GDM1 (cell line): ENCODE measurements at places on chromosomes 7 and 10.

DNA sequence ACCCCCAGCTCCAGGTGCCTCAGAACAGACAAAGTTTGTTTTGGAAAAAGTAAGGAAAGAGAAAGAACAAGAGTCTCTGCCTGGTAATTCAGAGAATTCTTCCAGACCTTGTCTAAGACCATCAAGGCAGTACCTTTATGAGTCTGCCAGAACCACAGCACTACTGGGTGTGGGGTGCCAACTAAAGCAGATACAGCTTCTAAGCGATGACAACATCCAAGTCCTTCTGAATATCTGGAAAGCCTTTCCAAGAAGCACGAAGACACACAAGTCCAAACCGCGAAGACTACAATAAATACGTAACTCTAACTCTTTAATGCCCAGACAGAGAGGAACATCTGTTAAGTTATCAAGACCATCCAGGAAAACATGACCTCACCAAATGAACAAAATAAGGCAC, 94.3 kb downstream of the SIRT1 start:
- DNase-seq: no peak

DNA sequence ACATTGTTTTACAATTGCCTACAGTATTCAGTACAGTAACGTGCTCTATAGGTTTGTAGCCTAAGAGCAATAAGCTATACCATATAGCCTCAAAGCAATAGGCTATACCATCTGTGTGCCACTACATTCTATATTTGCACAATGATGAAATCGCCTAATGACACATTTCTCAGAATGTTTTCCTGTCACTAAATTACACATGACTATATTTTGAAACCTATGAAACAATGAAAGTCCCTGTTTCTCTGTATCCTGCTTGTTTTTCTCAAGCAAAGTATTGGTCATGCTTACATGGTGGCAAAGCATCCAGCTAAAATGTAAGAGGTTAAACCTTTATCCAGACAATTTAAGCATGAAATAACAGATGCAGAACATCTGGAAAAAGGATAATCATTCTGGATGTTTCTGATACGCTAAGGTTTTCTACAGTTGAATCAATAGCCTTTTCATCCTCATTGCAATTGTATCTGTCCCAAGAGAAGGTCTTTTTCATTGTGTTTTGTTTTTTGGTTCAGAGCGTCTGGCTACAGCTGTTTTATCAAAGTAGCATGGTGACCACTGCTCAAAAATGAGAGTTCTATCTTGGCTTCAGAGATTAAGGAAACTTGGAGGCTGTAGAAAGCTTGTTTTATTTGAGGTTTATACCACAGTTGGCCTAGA, 81.7 kb downstream of the CSTF2T start:
- no peak for DNase-seq

DNA sequence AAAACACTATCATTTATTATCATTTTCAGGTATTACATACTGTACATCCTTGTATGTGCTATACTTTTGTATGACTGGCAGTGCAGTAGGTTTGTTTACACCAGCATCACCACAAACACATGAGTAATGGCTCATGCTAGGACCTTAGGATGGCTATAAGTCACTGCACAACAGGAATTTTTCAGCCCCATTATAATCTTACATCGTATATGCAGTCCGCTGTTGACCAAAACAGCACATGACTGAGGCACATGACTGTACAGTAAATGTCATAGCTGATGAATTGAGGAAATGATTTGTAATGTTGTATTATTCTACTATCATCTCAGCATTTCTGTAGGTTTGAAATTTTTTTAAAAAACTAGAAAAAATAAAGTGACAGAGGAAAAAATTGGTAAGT, 38.6 kb downstream of the BPGM start:
- DNase-seq: no peak

- no peak for DNase-seq
Observed at GRCh38 chr10:121543545-121543944, 54.7 kb downstream of the FGFR2 start.

GRCh38 chr10:123139521-123140163, 3.9 kb downstream of the HMX3 start:
- DNase-seq: no peak

GRCh38 chr7:22445853-22446252, 54.1 kb downstream of the STEAP1B start:
- no peak for DNase-seq

DNA sequence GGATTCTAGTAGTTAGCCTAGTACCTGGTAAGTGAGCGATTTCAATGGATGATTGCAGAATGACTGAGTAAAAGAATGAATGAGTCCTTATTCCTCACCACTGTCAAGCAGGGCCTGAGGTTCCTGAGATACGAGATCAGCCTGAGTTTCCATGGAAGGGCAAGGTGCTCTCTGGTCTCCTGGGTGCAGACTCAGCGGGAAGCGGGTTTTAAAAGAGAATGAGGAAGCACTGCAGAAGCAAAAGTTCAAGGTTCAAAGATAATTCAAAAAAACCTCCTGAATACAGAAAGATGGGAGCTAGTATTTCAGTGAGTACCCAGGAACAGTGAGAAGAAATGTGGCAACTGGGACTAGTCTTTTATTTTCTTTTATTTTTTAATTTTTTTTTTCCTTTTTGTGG, 4.3 kb downstream of the ZNF3 start:
- DNase-seq: no peak

DNA sequence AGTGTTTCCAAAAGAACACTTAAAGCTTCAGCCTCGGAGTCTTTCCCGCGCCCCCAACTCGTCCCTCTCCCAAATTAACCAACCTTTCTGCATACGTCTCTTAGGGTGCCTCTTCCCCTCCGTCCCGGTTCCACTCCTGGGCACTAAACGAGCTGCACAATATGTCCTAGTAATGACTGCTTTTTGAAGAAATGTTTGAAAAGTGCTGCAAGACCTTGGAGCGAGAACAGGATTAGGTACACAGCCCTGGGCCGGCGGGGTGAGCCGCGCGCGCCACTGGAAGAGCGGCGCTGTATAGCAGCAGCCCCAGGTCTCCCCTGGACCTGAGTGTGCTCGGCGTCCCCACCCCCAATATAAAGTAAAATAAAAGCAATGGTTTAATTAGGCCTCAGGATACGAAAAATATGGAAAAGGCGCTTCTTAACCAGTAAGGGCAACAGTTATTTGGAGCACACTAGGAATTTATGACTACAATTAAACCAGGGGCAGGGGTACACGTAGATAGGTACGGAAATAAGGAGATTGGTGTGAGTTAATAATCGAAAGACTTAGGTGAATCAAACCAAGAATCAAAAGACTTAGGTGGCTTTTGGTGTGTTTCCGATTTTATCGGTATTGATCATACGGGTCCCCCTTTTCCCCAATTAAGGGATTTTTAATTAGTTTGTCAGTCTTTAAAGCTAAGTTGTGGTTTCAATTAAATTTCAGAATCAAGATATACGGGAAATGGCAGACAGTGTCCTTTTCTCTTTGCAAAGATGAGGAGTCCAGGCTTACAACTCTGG, 1.9 kb downstream of the TET1 start:
- DNase-seq: no peak

DNA sequence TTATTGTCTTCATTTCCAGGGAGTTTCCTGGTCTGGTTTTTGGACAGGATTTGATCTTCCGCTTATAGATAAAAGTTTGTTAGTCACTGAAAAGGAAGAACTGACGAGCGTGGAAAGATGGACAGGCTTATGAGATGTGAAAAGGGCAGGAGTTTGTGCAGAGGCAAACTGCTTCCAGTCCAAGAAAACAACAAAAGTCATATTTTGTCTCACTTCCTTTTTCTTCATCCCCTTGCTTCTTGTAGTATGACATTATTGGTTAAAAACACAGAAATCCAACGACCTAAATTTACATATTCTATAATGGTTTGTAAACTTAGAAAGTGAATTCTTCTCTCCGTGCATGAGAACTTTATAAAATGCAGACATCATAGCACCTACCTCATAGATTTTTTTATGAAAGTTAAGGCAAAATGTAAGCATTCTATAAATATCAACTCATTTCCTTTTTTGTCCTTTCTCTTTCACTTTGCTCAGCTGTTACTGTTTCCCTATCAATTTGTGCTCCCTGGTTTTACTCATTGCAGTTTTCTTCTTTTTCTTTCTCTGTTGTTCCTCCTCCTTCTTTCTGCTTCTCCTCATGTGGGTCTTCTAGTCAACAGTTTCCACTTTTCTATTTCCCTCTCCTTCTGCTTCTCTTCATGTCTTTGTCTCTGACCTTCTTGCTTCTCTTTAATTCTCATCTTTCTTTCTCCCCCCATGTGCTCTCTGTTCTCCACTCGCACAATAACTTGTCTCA, 370.2 kb downstream of the ARL4A start:
- peak; percentile 2 for DNase-seq

DNA sequence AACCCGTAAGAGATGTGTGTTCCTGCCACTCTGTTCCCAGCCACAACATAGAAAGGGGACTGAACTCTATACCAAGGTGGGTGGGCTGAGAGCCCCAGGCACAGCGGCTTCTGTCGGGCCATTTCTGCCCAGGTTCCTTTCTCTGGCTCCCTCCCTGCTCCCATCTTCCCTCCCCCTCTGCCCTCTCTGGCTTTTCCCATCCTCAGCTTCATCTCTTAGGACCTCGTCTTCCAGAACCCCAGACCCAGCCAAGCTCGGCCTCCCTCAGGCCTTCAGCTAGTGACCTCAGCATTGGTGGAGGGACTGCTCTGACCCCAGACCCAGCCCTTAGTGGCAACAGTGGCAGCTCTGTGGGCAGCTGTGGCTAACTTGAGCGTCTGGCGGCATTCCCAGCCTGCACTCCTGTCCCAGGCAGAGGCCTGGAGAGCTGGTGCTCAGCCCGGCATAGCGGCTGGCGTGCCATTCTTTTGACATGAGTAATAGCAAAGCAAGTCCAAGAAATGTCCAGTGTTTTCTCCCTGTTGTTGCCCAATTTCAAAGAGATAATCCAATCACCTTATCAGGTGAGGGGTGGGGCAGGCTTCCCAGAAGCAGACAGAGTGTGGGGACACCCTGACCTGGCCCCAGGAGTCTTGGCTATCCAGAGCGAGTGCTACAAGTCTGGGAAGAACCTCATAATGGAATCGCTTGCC, 15.9 kb downstream of the PTPRE start:
- DNase-seq: no peak

GRCh38 chr7:41028580-41028979, 674.3 kb downstream of the INHBA start:
- DNase-seq: no peak

GRCh38 chr10:125147971-125148439, 12.4 kb downstream of the CTBP2 start:
- DNase-seq: no peak

- no peak for DNase-seq
Observed at GRCh38 chr10:58856508-58857240, 319.8 kb upstream of the PHYHIPL start.

DNA sequence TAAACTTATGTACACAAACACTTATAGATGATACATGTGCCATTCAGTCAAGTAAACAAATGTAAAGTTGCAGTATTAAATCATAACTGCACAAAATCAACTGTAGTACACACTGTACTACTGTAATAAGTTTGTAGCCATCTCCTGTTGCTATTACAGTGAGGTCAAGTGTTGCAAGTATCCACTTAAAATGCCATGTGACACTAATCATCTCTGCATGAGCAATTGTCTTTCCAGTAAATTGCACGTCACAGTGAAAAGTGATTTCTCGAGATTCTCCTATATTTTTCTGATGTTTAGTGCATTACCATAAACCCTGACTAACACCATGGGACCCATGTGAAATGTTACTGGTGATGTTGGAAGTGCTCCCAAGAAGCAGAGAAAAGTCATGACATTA, 293.3 kb upstream of the SP4 start:
- no peak for DNase-seq

- DNase-seq: no peak
Observed at GRCh38 chr7:128221929-128222403, 19.1 kb upstream of the LEP start.

GRCh38 chr10:49331431-49331830, 32.5 kb downstream of the C10orf71 start:
- no peak for DNase-seq

DNA sequence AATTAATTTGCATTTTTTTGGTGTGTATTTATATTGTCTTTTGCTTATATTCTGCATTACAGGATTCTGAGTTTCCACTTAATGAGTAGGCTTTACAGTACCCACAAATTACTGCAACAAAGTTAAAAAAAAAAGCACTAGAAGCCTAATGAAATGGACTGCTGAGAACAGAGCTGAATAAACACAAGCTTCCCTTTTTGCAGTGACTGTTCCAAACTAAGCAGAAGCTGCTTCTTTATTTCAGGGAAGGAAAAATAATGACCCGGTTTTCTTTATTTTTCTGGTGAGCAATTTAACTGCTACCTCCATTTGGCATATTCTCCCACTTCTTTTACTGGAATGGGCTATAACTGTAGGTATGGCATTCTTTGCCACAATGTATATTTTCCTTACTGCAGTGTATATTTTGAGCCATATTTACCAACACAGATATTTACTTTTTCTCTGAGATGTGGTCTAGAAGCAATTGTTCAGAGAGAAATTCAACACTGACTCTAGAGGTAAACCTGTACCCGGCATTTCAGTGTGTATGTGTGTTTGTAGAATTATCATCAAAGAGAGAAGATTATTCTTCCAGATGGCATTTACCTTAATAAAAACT, 56.9 kb downstream of the HDAC9 start:
- peak; percentile 19 for DNase-seq

- no peak for DNase-seq
Observed at GRCh38 chr7:1097120-1097504, 9.2 kb downstream of the GPER1 start.

GRCh38 chr7:7553386-7553785, 13.3 kb upstream of the MIOS start:
- no peak for DNase-seq

DNA sequence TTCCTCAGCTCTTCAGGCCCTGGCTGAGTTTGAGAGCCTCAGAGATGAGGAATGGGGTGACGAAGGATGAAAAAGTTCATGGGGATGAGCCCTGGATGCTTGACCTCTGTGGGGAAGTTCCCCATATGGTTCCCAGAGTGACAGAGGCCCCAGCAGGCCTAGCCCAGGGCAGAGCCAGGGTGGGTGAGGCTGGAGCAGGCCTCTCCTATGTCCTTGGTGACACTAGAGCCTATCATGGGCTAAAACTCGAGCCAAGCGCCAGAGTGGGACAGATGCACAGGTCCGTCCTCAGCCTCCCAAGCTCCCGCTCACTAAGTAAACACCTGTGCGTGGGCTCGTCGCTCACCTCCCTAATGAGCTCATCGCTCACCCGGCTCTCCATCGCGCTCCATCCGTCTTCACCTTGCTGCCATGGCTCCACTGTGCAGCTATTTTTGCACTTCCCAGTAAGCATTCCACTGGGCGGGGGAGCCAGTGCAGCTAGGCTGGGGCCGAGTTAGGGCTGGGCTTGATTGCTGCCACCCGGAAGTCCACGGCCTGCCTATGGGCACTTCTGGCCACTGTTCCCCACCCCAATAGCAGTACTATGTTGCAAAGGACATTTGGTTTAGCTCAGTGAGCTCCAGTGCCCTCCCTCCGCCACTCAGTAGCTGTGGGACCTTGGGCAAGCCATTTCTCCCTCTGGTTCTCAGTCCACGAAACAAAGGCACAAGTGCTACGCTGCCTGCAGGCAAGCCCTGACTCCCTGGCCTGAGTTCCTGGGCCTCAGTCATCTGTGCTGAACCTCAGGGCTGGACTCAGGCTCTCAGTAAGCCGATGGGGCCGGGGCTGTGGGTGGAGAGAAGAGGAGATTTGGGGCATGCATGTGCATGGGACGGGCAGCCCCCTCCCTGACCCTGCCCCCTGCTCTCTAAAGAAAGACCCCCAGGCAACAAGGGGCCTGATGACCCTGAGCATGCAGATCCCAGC, 117.3 kb upstream of the PCBD1 start:
- no peak for DNase-seq

- no peak for DNase-seq
Observed at GRCh38 chr7:127514499-127514898, 70.9 kb downstream of the GCC1 start.

GRCh38 chr10:112951359-112952281, 1.6 kb downstream of the TCF7L2 start:
- peak; percentile 66 for DNase-seq
